ENCODE measurements at places on chromosomes 5 and 9.

GRCh38 chr5:181121675-181122561, 9.1 kb downstream of the OR2V1 start:
- DNase-seq = no peak

DNA sequence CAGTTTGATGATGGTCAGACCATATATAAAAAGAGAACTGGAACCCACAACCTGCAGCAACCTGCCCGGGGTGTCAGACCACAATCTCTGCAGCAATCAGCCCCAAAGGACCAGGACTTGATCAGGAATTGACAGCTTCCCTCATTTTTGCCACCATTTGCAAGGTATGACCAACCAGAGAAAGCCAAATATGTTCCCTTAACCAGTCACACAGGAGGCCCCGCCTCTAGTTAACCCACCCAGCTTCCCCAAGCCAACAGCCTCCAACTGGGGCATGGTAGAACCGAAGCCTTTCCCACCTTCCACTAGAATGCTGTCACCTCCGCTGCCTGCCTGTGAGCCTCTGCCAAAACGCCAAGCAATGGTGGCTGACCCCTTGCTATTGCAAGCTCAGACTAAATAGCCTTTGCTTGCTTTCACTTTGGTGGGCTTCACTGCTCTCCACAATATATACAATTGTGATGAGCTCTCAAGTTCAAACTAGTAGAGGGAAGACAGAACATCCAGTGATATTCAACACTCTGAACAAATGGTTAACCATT, 86.3 kb downstream of the AK8 start:
- no peak for DNase-seq

GRCh38 chr9:93240891-93241334, 57.0 kb downstream of the WNK2 start:
- no peak for DNase-seq

DNA sequence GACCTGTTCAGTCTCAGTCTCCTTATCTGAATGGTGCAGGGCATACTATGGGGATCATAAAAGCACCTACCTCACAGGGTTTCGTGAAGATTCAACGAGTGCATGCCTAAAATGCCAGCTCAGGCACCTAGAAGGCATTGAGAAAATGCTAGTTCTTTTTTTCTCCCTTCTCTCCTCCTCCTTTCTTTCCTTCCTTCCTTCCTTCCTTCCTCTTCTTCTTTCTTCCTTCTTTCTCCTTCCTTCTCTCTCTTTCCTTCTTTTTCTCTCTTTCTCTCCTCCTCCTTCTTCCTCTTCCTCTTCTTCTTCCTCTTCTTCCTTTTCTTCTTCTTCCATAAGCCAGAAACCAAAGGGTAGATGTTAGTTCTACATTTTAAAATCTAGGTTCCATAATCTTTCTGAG, 12.3 kb upstream of the RAB14 start:
- no peak for DNase-seq

DNA sequence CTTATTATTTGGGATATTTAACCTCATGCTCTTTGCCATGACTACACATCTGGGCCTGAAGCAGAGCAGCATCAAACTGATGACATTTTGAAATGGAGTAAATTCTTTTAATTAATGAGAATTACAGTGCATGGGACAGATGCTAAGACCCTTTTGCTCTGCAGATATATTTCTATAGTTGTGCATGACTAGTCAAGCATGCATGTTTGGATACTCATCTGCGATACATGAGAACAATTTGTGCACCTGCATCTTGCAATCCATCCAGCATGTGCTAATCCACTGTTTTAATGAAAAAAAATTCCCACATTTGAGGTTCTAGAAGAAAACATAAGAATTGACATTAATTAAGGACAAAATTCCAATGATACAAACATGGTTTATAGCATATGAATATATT, 1047.6 kb upstream of the ACO1 start:
- DNase-seq = no peak

- DNase-seq = no peak
Observed at GRCh38 chr9:34575862-34576596, 13.5 kb downstream of the CNTFR start.
